ENCODE measurements at places on chromosomes 12 and 14.

DNA sequence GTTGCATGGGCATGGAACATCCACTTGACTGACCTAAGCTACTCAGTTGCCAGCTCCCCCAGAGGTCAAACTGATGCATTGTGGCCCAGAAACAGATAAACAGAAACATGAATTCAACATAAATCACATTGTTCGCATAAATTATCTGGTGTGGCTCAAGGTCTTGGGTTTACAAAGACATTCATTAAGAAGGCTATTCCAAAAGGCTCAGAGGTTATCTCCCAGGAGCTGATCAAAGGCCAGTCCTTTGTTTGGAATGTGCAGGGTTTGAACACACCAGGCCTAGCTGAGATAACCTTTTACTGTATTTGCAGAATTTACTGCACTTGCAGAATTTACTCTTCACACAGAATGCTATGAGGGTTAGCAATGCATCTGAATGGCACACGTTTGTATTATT, 96.4 kb upstream of the DCD start:
- no peak for DNase-seq

- no peak for DNase-seq
Observed at GRCh38 chr12:76611533-76611932, 52.0 kb upstream of the OSBPL8 start.

GRCh38 chr12:55712700-55713415, 3.0 kb upstream of the BLOC1S1 start:
- DNase-seq = no peak

- DNase-seq = no peak
Observed at GRCh38 chr12:33828326-33828725, 194.0 kb upstream of the ALG10 start.

DNA sequence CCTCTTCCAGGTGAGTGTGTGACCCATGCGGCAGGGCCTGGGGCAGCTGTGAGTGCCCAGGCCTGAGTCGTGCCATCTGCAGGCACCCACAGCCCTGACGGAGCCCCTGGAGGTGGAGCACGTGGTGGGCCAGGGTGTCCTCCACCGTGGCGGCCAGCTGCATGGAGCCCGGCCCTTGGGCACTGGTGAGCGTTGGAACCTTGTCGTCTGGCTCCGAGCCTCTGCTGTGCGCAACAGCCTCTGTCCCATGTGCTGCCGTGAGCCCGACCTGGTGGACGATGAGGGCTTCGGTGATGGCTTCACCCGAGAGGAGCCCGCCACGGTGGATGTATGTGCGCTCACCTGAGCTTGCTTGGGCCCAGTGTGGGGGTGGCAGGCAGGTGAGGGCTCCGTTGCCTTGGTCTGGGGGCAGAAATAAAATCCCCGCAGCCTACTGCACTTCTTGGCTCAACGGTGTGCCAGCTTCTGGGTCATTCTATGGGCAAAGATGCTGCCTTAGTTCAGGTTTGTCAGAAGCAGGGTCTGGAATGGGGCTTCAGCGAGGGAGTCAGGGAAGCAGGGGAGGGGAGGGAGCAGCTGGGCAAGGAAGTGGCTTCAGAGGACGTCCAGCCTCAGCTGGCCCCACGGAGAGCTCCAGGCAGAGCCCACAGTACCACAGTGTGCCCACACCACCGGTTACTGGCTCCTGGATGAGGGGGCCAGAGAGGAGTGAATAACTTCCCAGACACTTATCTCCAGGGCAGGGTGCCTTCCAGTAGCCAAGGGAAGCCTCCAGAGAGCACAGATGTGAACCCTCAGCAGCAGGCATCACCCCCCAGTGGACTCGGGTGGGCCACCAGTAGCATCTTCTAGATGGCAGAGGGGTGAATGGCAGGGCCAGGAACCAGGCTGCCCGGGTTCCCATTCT, 1.2 kb upstream of the ARL6IP4 start:
- DNase-seq = no peak

GRCh38 chr14:24335461-24336171, 745 bp upstream of the ADCY4 start:
- no peak for DNase-seq

DNA sequence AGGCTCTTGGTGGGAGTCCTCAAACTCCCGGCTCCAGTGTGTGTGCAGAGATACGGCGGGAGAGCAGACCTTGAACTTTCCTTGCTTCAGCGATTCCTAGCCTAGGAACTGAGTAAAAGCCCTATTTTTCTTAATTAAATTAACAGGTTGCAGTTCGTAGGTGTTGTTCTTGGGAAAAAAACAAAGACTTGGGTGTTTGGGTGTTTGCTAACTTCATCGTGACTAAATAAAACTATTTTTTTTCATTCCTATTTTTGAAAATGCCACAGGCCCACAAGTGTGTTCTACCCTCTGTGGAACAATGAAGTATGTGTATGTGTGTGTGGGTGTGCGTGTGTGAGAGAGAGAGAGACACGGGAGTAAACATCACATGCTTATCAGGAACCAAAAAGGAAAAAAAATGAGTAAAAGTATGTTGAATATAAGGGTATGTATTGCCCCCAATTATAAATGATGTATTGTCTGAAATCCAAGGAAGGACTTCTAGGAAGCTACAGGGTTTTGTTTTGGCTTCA, 651 bp downstream of the TMEM117 start:
- DNase-seq = no peak

- DNase-seq = peak; percentile 41
Observed at GRCh38 chr14:65281991-65282895, 130.3 kb upstream of the FUT8 start.

GRCh38 chr12:33649992-33650391, 210.4 kb upstream of the SYT10 start:
- DNase-seq = no peak

GRCh38 chr14:34423445-34423844, 38.6 kb downstream of the SPTSSA start:
- DNase-seq = no peak

- peak; percentile 25 for DNase-seq
Observed at GRCh38 chr14:24535737-24536136, 27.7 kb upstream of the CMA1 start.

- DNase-seq = no peak
Observed at GRCh38 chr12:127172861-127173260, 1094.1 kb upstream of the TMEM132C start.

DNA sequence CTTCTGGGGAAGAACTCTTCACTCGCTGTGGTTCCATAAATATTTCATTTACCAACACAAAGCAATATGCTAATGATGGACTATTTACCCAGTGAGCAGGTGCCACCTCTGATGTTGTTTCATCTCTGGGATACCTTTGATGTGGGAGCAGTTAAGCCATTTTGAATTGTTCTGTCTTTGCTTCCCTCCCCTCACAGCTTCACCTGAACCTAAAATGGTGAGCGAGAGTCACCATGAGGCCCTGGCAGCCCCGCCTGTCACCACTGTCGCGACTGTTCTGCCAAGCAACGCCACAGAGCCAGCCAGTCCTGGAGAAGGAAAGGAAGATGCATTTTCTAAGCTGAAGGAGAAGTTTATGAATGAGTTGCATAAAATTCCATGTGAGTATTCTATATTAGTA, 352.7 kb downstream of the SYT1 start:
- no peak for DNase-seq

- DNase-seq = no peak
Observed at GRCh38 chr12:50188241-50188781, 21.1 kb upstream of the CERS5 start.

DNA sequence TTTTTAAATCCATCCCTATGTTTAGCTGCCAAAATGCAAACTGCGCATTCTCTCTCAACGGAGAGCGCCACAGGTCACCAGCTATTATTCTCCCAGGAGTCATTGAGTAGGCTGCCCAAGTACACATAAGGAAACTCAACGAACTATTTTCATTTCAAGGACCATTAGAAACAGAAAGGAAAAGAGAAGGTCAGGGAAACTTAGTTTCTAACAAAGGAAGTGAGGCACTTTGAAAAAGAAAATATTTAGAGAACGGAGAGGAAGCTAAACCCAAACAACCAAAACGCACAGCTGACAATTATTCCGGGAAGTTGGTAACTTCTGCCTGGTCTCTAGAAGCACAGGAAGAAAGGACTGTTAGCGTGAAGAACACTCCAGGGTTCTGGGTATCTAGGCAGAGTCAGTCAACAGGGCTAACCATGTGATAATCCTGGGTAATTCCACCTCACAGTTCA, 23.5 kb downstream of the GPHB5 start:
- no peak for DNase-seq

DNA sequence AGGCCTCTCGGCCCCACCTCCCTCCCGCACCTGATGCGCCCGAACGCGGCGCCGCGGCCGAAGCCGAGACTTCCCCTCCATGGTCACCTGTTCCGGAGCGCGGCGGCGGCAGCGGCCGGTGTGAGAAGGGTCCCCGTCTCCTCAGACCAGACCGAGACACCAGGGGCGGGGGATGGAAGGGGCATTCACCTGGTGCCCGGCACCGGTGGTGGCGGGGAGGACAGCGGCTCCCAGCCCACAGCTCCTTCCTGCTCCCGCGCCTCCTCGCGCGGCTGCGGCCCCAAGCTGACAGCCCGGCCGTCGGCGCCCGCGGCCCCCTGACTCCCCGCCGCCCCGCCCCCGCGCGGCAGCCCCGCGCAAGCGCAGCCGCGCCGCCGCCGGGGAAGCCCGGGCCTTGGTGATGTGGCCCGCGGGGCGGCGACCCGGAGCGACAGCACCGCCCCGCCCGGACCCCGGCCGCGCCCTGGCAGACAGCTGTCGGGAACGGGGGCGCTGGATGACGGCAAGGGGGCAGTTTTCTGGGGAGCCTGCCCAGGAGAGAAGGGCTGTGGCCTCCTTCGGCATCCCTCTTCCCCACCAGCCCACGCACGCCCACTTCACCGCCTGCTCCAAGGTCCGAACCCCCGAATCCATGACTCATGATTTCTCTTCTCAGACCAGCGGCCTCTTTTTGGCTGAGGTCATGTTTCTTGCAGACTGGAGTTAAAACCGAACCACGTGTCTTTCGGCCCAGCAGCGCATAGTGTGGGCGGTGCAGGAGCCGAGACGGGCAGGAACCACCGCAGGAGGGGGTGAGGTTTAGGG, at the start of gene SLC41A2:
Gene SLC41A2 (minus strand): TSS at position 290 of the 804 bp plus-strand sequence. CDS start 29,763 bp downstream, outside the sequence.
- peak; percentile 90 for DNase-seq

- DNase-seq = no peak
Observed at GRCh38 chr12:128133321-128134073, 133.5 kb upstream of the TMEM132C start.

Data from activated CD4-positive, alpha-beta T cell treated with anti-CD3 and anti-CD28 coated beads, Interleukin-2, amount 50 U/mL, for 16 hours (primary cell).